Effector memory CD4-positive, alpha-beta T cell (primary cell): ENCODE measurements at places on chromosomes 5 and 9.

GRCh38 chr5:73451224-73452130 lies 2.9 kb upstream of the FOXD1 start:
- DNase-seq = peak; percentile 40

DNA sequence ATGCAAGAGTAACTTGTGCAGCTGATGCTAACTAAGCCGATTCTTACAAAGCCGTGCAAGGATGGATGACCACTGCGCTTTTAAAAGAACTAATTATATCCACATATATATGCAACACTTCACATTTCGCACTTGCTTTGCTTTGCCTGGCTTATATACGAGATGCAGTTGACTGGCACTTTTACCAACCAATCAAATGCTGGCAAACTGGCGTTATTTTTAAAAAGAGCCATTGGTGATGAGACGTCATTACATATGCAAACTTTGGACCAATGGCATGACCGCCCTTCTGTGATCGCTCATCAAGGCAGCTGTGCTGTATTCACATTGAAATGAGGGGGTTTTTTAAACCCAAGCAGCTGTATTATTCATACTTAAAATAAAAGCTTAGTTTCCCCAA lies 1147.7 kb upstream of the WWC1 start:
- no peak for DNase-seq

- DNase-seq = no peak
Measured at GRCh38 chr5:74266132-74266531, 374.4 kb downstream of the ENC1 start.

DNA sequence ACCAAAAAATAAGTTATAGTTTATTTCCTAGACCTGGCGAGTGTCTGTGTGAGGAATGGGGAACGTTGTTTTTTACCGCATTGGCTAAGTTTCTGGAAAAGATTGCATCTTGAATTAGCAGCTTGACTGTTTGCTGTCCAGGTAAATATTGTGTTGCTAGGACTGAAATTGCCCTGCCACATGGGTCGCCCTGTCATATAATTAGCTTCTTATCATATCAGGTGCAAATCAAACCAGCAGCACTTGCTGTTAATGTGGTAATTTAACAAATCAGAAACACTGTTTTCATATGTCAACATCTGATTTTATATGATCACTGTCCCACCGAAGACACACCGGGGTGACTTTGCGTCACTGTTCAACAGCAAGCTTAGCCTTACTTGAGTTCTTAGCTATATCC lies 63.7 kb upstream of the ZNF622 start:
- DNase-seq = no peak

GRCh38 chr5:179437341-179438001 lies 92.2 kb upstream of the ADAMTS2 start:
- no peak for DNase-seq

DNA sequence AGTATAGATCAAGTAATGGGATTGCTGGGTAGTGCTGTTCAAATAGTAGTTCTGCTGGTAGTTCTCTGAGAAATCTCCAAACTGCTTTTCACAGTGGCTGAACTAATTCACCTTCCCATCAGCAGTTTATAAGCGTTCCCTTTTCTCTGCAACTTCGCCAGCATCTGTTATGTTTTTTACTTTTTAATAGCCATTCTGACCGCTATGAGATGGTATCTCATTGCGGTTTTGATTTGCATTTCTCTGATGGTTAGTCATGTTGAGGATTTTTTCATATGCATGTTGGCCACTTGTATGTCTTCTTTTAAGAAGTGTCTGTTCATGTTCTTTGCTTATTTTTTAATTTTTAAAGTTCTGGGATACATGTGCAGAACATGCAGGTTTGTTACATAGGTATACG lies 279.2 kb upstream of the NREP start:
- no peak for DNase-seq

- no peak for DNase-seq
Measured at GRCh38 chr5:93186076-93186682, 394.8 kb downstream of the NR2F1-AS1 start.

- DNase-seq = no peak
Measured at GRCh38 chr5:115372146-115372545, 75.7 kb upstream of the CCDC112 start.

- DNase-seq = peak; percentile 66
Measured at GRCh38 chr9:115013998-115014397, 83.6 kb upstream of the TNFSF8 start.
